ENCODE measurements at places on chromosomes 1 and 21. TPM values are rescaled to one million over a fixed set of nuclear protein-coding genes. Genes with fewer than 3 reads are reported as not detected.

GRCh38 chr1:94044290-94044790 lies 76.6 kb downstream of the ABCA4 start:
- DNase-seq = no peak

DNA sequence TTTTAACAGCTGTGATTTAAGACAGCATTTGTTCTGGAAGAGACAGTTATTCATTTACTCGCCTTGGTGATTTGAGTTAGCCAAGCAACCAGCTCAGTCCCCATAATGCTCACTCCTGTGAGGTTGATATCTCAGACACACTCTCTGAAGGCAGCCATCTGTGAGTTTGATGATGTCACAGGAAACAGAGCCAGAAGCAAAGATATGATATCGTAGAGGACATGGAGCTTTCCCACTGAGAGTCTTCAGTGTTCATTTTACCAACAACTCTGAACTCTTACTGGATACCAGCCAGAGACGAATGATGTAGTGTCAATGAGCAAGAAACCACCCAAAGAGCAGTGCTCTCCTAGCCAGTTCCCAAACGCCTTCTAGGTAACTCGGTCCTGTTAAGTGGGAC lies 219.4 kb downstream of the SLC35F3 start:
- no peak for DNase-seq

GBP7 gene
- not detected for polyA plus RNA-seq

GRCh38 chr21:45451091-45451740 lies 46.3 kb downstream of the COL18A1 start:
- no peak for DNase-seq

- no peak for DNase-seq
Measured at GRCh38 chr1:27668808-27669723, 2.9 kb downstream of the IFI6 start.

C4BPB gene
- polyA plus RNA-seq = not detected

- DNase-seq = no peak
Measured at GRCh38 chr1:11238311-11238710, 24.0 kb downstream of the MTOR start.

HSPG2 gene
- polyA plus RNA-seq = 45.1 TPM

DNA sequence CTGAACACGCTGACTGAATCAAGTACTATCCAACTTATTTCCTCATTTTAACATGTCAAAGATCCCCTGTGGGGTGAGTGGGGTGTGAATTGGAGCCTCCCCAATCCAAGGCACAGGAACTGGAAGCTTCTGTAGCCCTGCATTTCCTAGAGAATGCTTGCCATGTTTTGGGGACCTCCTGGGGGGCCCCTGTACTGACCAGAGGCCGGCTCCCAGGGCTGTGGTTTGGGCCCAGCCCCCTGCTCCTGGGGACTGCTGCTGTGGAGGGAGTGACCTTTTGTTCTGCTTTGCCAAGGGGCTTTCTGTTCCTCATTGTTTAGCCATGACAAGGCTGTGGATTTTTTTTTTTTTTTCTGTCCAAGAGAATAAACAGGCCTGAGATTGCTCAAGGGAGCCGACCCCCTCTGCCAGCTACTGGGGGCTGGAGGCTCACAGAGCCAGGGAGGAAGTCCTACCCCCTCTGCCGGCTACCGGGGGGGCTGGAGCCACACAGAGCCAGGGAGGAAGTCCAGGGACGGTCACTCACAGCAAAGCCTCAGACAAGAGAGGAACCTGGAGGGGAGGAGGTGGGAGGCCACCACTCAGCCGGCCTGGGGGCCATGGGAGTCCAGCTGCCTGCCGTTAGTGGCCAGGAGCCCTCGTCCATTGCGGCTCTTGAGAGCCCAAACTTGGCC lies 17.4 kb downstream of the TNFRSF1B start:
- DNase-seq = no peak

C4BPA gene
- polyA plus RNA-seq = not detected
